ENCODE measurements at places on chromosomes 11 and 22.

DNA sequence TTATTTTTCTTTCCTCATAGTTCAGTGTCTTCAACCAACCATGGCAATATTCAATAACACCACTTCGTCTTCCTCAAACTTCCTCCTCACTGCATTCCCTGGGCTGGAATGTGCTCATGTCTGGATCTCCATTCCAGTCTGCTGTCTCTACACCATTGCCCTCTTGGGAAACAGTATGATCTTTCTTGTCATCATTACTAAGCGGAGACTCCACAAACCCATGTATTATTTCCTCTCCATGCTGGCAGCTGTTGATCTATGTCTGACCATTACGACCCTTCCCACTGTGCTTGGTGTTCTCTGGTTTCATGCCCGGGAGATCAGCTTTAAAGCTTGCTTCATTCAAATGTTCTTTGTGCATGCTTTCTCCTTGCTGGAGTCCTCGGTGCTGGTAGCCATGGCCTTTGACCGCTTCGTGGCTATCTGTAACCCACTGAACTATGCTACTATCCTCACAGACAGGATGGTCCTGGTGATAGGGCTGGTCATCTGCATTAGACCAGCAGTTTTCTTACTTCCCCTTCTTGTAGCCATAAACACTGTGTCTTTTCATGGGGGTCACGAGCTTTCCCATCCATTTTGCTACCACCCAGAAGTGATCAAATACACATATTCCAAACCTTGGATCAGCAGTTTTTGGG, at the start of gene OR51T1:
Gene OR51T1 (plus strand): TSS at position 41 of the 641 bp plus-strand sequence. CDS start 0 bp downstream, at position 41.
- no peak for DNase-seq

- DNase-seq: no peak
These were observed 132.1 kb upstream of the PAX6 start for GRCh38 chr11:31943056-31943780.

DNA sequence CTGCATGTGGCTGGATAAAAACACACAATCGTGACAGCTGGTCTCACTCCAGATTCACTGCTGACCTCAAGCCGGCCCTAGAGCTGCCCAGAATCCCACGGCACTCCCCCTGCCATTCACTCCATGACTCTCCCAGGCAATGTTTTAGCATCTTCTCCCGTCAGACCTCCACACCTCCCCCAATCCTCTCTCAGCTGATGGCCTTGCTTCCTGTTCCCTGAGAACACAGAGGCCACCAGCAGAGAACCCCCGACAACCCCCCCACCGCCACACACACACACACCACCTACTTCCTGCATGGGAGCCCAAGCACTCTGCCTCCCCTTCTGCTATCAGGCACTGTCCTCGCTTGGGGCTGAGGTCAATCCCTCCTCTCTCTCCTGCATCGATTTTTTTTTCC, 9.3 kb downstream of the TNKS1BP1 start:
- no peak for DNase-seq

- no peak for DNase-seq
These were observed 29.7 kb upstream of the IGLL5 start for GRCh38 chr22:22857607-22858558.

DNA sequence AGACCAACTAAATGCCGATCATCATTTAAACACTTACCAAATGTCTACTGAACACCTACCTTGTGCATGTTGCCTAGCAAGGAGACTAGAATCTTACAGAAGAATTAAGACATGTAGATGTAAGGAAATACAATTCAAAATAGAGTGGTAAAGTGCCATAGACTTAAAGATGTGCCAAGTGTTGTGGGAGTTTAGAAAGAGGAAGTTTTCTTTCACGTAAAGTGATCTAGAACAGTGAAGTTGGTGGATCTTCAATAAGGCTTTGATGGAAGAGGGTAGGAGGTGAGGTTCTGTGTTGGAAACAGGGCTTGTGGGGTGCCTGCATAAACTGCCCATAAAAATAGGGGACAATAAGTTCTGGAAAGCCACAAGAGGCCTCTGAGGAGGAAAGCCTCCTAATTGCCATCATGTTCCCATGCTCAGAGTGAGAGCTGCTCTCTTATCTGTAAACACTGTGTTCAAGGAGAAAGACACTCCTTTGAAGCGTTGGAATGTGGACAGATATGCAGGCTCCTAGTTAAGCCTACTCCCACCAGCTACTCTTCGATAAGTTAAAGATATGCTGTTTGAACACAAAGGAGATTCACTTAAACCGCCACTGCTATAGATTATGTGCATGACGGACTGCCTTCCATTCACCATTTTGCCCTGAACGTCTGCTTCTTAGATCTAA, 66.7 kb downstream of the HSD17B12 start:
- no peak for DNase-seq

GRCh38 chr11:125190566-125190965, 26.0 kb downstream of the PKNOX2 start:
- no peak for DNase-seq

- DNase-seq: no peak
These were observed 6.9 kb upstream of the CATSPER1 start for GRCh38 chr11:66032957-66033735.

DNA sequence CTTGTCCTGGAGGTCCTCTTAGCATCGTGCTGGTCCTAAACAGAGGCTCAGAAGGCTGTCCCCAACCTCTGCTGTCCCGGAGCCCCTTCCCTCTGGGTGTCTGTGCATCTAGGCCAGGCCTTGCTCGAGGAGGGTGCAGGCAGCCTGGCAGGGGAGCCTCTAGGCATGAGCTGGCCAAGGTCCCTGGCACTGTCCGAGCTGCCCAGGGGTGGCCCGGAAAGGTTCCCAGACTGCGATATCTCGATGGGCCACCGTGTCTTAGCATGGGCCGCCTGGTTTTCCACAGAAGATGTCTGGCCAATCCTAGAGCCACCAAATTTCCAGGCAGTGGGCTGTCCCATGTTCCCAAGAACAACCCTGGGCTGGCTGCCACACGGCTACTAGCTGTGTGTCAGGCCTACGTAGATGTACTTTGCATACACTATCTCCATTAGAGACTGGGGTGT, 24.6 kb upstream of the SMIM38 start:
- no peak for DNase-seq

DNA sequence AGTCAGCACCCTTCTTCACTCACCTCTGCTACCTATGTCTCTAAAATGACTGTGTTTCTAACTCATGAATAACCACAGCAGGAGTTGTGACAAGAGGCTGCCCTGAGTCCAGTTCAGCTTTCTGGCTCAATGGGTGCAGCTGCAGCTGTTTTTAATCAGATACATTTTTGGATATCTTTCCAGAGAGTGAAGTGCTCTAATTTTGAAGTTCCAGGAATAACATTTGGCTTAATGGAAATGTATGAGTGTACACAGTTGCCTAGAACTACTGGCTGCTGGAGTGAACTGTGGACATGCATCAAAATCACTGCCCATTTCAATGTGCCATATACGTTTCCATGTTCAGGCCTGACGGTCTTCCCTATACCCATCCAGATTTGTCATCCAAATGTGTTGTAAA, 769.5 kb upstream of the ANO3 start:
- DNase-seq: no peak

GRCh38 chr11:78138694-78139421, 568 bp downstream of the ALG8 start:
- DNase-seq: no peak

DNA sequence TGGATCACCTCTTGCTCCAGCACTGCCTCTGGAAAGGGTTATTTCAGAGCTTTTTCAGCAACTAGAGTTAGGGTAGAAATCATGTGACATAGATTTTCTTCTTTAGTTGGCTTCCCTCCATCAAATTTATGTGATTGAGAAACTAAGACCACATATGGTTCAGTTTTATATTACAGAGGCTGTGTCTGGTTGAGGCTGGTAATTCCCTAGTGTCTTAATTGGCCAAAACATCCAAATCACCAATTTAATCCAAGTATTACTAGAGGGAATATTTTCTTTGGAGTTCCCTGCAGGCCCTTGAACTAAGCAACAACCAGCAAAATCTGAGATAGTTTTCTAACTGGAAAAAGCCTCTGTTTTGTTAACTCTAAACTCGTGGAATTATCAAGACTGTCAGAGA, 136.3 kb downstream of the ARHGAP42 start:
- no peak for DNase-seq

GRCh38 chr11:59756558-59756840, 1.3 kb downstream of the STX3 start:
- no peak for DNase-seq

DNA sequence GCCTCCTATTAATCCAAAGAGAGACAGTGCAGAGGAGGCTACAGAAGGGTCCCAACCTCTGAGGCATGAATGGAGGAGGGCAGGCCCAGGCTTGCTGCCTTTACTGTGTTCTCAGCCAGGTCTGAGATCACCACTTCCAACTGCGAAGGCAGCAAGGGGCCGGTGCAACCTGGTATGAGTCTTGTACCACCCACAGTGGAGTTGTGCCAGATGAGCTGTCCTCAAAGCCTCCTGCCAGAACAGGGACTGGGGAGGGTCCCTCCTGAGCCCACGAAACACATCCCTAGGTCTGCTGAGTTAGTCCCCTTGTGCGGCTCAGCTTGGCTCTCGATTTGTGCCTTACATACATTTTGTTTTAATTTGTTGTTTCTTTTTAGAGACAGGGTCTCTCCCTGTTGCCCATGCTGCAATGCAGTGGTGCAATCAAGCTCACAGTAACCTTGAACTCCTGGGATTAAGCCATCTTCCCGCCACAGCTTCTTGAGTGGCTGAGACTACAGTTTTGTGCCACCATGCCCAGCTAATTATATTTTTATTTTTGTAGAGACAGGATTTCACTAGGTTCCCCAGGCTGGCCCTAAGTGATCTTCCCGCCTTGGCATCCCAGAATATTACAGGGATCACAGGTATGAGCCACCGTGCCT, 9.3 kb downstream of the MIF start:
- DNase-seq: no peak

DNA sequence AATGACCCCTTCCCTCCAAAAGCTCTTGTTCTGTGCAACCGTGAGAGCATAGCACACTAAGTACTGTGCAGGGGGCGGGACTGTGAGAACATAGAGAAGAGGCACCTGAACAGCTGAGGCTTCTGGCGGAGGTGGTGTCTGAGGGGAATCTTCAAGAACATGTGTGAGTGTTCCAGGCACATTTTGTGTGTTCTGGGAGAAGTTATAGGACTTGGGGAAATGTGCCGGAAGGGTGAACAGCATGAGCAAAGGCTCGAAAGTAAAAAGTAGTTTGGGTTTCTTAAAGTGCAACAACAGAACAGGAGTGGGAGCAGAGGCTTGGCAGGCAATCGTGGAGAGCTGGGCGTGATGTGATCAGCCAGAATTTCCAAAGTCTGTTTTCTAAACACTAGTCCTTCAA, 12.4 kb upstream of the SYN3 start:
- no peak for DNase-seq

GRCh38 chr11:119701591-119702549, 27.1 kb downstream of the NECTIN1 start:
- no peak for DNase-seq

GRCh38 chr11:112315057-112315720, 54.5 kb upstream of the PLET1 start:
- no peak for DNase-seq

GRCh38 chr11:69949327-69949726, 128.8 kb upstream of the ANO1 start:
- no peak for DNase-seq

DNA sequence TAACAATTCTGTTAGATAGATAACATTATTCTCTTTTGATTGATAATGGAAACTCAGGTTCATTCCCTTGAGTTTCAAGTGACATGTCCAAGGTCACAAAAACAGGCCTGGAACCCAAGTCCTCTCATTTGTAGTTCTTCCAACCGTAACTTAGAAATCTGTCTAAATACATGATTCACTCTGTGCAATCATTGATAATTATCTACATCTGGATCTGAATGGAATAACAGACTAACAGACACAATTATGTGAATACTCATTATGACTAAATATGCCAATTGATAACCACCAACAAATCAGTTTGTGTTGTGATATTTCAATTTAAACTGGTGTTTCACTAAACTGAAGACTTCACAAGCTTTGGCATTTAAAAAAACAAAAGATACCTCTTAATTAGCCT, 71.0 kb downstream of the RBFOX2 start:
- DNase-seq: no peak

- no peak for DNase-seq
These were observed 19.8 kb downstream of the FAM118A start for GRCh38 chr22:45329530-45329936.

DNA sequence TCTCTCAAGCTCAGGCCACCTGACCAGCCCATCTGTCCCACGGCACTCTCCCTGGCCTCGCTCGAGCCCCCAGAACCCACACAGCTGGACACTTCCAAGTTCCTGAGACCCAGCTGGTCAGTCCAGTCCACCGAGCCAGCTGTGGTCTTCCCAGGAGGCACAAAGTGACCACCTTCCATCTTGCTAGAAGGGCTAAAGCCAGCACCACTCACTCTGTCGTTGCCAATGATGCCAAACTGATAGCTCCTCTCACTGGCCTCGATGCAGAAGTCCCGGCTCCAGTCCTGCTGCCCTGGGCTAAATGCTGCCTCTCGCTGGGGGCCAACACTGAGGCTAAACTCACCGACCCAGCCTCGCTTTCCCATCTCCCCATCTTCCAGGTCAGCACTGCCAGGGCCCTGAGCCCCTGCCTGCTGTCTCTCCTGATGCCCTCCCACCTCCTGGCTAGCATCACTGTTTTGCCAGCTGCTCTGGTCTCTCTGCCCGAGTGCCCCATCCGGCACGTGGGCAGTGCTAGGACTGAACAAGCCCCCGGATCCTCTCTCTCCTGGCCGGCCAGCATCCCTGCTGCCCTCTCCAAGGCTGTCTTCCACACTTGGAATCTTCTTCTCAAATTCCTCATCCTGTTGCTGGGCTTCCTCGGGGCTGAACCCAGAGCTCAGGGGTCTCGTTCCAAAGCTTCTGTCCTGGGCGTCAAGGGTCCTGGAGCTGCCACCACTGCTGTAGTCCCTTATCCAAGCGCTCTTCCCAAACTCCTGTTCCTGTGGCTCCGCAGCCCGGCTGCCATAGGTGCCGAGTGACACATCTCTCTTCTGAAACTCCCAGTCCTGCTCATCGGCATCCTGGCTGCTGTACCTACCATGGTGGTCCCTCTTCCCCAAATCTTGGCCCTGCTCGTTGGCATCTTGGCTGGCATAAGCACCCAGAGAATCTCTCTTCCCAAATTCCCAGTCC, 15.4 kb downstream of the TNKS1BP1 start:
- DNase-seq: no peak

DNA sequence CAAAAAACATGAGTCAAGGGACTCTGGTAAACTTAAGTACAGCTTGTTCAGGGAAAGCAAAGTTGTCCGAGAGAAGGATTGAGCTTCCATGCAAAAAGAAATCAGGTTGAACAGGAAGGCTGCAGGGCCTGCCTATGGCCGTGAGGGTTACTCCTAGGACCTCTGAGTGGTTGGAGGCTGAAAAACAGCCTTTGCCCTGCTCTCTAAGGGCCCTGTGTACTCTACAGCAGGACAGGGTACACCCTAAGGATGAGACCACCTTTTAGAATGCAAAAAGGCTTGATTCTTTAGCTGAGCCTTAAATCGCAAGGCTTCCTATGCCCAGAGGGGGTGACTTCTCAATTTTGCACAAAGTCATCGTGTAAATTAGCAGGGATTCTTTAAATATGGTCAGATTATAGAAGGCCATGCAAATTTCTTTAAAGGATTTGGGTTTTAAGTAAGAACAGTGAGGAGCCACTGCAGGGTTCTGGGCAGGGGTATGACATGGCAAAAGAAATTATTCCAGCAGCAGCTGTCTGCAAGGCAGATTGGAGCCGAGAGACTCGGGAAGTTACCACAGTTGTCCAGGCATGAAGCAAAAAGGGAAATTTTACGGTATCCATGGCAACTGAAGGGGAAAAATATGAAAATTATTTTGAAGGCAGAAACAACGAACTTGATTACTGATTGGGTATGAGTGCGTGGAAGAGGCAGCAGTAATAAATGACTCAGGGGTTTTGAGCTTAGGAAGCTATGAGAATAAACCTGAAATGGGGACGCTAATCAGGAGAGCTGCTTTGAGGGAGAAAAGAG, 91.8 kb downstream of the FAM76B start:
- DNase-seq: no peak

Data from GM12891 (cell line).